ENCODE measurements at places on chromosomes 2 and 18. TPM values are rescaled to one million over a fixed set of nuclear protein-coding genes. Genes with fewer than 3 reads are reported as not detected.

The HOXD3 gene
- 7.6 TPM for total RNA-seq

The GPR45 gene
- not detected for total RNA-seq

The POTEE gene
- total RNA-seq, result 0.16 TPM

The TNP1 gene
- total RNA-seq, result not detected
